ENCODE measurements at places on chromosomes 2 and 18. TPM values are rescaled to one million over a fixed set of nuclear protein-coding genes. Genes with fewer than 3 reads are reported as not detected.
A peak's percentile ranks its signal among the peaks of the same experiment; 100 is the strongest.

- DNase-seq, result no peak
- no peak overlapping the region for H3K27ac ChIP-seq
- H3K4me3 ChIP-seq, result no peak overlapping the region
Measured at GRCh38 chr2:205060269-205060668, 515.0 kb downstream of the PARD3B start.

DNA sequence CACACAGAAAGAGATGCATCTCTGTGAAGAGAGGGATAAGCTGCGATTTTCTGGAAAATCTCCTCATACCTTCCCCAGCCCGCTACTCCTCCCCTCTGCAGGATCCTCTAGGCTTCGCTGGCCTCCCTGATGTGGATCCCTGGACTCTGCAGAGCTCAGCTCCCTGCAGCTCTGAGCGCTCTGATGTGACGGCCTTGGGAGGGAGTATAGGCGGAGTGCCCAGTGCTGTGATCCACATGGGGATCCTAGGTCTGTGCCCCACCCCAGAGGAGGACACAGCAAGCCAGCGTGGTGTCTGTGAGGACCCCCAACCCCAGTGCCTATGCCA is 111.0 kb downstream of the GYPC start:
- DNase-seq, result no peak
- H3K4me3 ChIP-seq, result no peak overlapping the region
- no peaks in the 10 kb centered on the region for H3K36me3 ChIP-seq
- peaks cover 11% of the 10 kb centered on the region for H3K27me3 ChIP-seq
- no peak overlapping the region for H3K27ac ChIP-seq

GRCh38 chr2:10544252-10544651 is 96.1 kb upstream of the ODC1 start:
- H3K4me3 ChIP-seq, result no peak overlapping the region
- no peak overlapping the region for H3K27ac ChIP-seq
- no peak for DNase-seq
- H3K4me1 ChIP-seq, result peaks cover 22% of the 10 kb centered on the region

- H3K4me3 ChIP-seq, result no peak overlapping the region
- H3K4me1 ChIP-seq, result 0 out of 2 replicates have a peak, but pooled peaks cover 3% of the 10 kb centered on the region
- no peak for DNase-seq
- H3K27me3 ChIP-seq, result no peaks in the 10 kb centered on the region
- H3K36me3 ChIP-seq, result peaks cover 1% of the 10 kb centered on the region
Measured at GRCh38 chr2:34266908-34267697, 668.0 kb upstream of the FAM98A start.

DNA sequence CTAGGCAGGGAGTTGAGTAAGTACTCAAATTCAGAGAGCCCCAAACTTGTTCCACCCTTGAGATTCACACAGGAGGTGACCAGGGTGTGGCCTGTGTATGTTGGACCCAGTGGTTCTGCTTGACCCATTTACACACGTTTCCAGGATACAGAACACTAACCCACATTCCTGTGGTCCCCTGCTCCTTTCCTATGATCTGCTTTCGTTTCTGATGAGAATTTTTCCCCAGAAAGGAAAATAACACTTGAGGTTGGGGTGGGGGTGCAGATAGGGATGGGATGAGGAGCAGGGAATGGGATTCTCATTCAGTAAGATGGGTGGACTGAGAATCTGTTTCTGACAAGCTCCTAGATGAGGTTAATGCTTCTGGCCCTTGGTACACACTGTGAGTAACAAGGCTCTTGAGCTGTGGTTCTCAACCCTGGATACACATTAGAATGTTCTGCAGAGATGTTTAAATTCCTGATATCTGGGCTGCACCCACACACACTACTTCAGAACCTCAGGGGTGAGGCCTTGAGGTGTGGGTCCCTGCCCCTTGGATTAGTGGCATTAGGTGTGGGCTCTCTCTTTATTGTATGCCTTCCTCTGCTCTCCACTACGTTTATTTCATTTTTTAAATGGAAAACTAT is 58.4 kb downstream of the TPGS2 start:
- H3K4me3 ChIP-seq, result no peak overlapping the region
- H3K27me3 ChIP-seq, result no peaks in the 10 kb centered on the region
- no peak overlapping the region for H3K27ac ChIP-seq
- no peak for DNase-seq
- no peaks in the 10 kb centered on the region for H3K36me3 ChIP-seq

DNA sequence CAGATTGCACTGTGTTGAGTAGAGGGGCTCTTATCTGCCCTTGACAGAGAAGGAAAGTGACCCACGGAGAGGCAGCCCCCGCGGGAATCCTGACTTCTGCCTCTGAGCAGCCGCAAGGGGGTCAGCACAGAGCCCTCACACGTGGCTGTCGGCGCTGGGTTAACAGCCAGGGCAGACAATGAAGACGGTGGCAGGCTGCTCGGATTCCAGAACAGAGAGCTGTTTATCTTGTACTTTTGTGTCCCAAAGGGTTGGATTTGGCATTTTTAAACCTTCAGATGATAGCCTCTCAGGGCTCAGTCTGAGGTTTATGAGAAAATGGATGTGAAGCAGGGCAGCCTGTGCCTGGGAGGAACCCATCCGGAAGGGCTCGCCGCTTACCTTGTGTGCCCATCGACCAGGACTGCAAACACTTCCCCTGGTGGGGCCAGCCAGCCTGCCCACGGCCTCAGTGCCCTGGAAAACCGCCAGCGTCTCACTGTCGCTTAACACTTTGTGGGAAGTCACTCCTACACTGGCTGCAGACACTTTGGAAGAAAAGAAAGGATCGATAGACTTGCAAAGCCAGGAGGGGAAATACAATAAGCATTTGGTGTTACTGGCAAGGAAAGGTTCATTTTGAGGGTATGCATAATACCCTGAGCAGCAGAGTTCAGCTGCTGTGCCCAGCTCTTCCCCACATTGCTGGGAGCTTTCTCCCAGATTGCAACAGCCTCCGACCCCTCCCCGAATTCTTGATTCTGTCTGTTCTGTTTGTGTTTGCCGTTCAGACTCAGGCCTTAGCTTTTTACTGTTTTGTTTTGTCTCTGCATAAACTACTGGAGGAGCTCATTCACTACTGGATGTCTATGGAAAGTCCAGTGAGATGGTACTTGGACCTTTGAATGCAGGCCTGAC is 325.3 kb upstream of the MYT1L start:
- DNase-seq, result no peak
- no peak overlapping the region for H3K27ac ChIP-seq
- no peaks in the 10 kb centered on the region for H3K27me3 ChIP-seq

DNA sequence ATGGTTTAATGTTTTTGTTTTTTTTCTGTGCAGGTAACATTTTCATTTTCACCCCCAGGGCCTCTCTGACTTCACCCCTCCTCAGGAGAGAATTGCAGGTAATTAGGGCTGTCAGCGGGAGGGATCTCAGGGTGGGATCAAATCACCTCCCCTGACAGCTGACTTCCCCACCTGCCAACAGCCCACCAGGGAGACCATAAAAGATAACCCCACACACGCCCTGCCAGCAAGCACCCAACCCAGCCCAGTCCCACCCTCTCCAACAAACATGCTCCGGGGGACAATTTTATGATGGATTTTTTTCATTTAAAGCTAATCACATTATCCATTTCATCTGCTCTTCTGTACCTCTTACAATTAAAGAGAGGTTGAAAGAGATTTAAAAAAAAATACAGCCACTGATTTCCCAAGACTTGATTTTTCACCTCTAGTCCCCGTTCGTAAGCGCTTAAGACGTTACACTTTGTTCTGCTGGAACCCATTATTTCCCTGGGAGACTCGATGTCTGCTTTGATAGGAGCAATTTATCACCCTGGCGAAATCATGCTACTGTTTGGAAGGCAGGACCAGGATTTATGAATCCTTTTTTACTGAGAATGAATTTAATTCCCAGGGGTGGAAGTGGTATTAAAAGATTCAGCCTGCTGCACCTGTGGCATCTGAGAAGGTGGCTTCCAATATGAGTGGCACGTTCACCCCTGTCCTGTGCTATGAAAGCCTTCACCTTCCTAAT is 232.9 kb upstream of the ID2 start:
- H3K4me3 ChIP-seq, result no peak overlapping the region
- no peaks in the 10 kb centered on the region for H3K36me3 ChIP-seq
- peaks cover 20% of the 10 kb centered on the region for H3K4me1 ChIP-seq
- DNase-seq, result no peak
- H3K27ac ChIP-seq, result no peak overlapping the region

GRCh38 chr2:240631548-240632305 is 6.4 kb downstream of the GPR35 start:
- H3K36me3 ChIP-seq, result peaks cover 21% of the 10 kb centered on the region
- no peak for DNase-seq
- H3K4me1 ChIP-seq, result no peaks in the 10 kb centered on the region
- no peak overlapping the region for H3K27ac ChIP-seq
- no peak overlapping the region for H3K4me3 ChIP-seq

GRCh38 chr2:112915300-112916144 is 4.6 kb downstream of the IL37 start:
- no peaks in the 10 kb centered on the region for H3K4me1 ChIP-seq
- DNase-seq, result no peak
- no peak overlapping the region for H3K27ac ChIP-seq
- H3K36me3 ChIP-seq, result peaks cover 5% of the 10 kb centered on the region
- H3K27me3 ChIP-seq, result peaks cover 33% of the 10 kb centered on the region

DNA sequence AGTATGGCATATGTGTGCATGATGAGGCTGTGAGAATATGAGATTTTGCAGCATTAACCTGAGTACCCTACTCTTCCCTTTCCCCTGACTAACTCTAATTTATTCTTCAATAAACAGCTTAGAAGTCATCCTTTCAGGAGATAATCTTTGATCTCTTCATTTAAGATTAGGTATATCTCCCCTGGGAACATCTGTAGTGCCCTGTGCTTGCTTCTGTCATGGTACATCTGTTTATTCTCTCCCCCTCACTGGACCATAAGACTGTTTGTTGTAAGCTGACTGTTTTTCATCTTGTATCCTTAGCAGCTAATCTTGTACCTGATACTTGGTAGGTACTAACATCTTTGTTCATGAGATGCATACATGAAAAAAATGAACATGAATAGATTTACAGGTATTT is 83.1 kb downstream of the MBD5 start:
- peaks cover 16% of the 10 kb centered on the region for H3K4me1 ChIP-seq
- H3K4me3 ChIP-seq, result no peak overlapping the region
- peak overlapping the region; percentile 55 for H3K27ac ChIP-seq

GRCh38 chr2:223905996-223906395 is 39.1 kb downstream of the WDFY1 start:
- H3K36me3 ChIP-seq, result peaks cover 22% of the 10 kb centered on the region
- H3K4me1 ChIP-seq, result peaks cover 22% of the 10 kb centered on the region
- H3K27me3 ChIP-seq, result no peaks in the 10 kb centered on the region
- H3K4me3 ChIP-seq, result no peak overlapping the region

DNA sequence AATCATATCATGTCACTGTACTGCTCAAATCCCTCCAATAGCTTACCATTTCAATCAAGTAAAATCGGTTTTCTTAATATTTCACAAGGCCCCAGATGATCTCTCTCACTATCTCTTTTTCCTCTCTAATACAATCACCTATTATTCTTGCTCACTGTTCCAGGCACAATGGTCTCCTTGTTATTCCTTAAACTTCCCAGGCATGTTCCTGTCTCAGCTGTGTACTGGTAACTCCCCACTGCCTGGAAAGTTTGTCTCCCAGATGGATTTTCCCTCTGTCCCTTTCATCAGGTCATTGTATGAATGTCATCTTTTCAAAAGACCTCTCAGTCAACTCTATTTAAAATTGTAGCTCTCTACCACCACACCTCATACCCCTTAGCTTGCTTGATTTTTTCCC is 30.7 kb upstream of the FANCL start:
- no peak for DNase-seq
- H3K36me3 ChIP-seq, result no peaks in the 10 kb centered on the region
- H3K4me1 ChIP-seq, result no peaks in the 10 kb centered on the region
- H3K4me3 ChIP-seq, result no peak overlapping the region
- no peak overlapping the region for H3K27ac ChIP-seq

DNA sequence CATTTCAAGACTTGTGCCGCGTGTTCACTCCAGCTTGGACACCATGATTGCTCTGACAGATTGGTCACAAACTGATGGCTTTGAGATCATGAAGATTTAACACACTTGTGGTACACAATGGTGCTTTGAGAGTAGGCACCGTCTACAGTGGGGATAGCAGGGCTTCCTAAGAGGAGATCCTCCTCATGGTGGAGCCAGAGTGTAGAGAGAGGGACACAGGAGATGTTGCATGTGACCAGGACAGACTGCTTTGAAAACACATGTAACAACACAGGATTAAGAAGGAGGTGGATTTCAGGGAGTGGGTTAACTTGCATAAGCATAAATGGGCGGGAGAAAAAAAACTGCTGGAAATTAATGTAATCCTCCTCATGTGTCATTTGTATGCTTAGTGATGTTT is 95.7 kb upstream of the LINC00305 start:
- DNase-seq, result peak; percentile 14
- H3K4me3 ChIP-seq, result no peak overlapping the region
- H3K27ac ChIP-seq, result no peak overlapping the region
- no peaks in the 10 kb centered on the region for H3K27me3 ChIP-seq
- no peaks in the 10 kb centered on the region for H3K36me3 ChIP-seq

DNA sequence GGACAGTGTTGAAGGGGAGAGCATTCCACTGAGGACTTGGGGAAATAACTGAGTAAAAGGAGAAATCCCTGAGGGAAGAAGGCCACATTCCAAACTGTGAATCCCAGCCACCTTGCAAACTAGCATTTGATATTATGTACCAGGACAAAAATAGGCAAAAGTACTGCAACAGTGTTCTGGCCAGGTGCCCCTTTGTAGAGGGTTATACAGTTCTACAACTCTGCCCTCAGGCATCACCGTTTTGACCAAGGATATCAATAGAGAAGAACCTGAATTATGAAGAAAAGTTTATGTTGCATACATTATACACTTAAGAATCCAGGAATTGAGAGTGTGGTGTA is 20.6 kb upstream of the CAVIN2 start:
- H3K4me3 ChIP-seq, result no peak overlapping the region
- no peak overlapping the region for H3K27ac ChIP-seq
- H3K27me3 ChIP-seq, result peaks cover 3% of the 10 kb centered on the region
- no peaks in the 10 kb centered on the region for H3K36me3 ChIP-seq
- peaks cover 31% of the 10 kb centered on the region for H3K4me1 ChIP-seq

DNA sequence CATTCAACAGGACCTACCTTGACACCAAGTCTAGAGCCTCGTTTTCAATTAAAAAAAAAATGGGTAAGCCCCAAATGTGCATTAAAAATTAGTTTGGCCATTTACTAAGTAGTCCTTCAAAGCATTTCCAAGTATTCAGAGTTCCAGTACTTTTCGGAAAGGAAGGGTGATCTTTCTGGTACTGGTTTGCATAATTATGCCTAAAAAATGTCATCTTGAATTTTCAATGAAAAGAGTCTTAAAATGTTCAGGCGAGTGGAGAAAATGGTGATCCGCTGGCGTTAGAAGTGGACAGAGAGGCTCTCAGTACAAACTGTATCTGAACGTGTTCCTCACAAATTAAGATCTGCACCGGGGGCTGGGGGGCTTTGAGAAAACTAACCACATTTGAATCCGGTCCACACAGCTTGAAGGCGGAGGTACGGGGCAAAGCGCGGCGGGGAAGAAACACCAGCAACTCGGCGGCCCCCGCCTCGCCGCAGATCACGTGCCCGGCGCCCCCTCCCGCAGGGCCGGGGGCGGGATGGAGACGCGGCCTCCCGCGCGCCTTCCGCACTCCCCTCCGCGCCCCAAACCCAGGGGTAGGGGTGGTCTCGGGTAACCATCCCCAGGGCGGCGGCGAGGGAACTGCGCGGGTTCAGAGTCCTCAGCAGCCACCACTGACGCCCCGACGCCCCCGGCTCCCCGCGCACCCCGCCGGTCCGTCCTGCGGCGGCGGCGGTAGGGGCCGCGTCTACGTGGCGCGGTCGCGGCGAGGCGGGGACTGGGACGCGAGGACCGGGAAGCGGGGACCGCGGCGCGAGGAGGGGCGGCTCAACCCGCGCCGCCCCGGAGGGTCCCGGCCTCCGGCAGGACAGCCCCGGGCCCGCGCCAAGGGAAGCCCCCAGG is 564 bp downstream of the LPIN2 start:
- H3K27ac ChIP-seq, result peak overlapping the region; percentile 96
- peaks cover 52% of the 10 kb centered on the region for H3K4me1 ChIP-seq

LYG2 gene
- total RNA-seq, result not detected

CRACDL gene
- total RNA-seq, result 0.72 TPM

KCNE4 gene
- total RNA-seq, result not detected
